ENCODE measurements at places on chromosomes 6 and 20.

- DNase-seq: no peak
Measured at GRCh38 chr6:170416959-170417606, 110.5 kb downstream of the FAM120B start.

DNA sequence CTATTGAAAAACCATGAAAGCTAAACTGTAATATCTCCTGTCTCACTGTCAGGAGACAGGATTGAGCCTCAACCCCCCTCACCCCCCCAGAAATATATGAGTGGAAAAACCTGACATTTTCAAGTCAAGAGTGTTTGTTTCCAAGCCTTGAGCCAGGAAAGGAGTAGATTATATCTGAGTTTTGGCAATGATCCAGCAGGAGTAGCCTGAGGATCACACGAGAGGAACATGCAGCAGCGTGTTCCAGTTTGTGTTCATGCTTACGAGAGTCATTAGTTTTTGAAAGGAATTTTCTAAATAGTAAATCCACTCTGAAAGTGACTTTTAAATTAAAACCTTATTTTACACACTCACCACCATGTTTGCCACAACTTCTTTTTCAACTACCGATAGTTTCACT is 15.8 kb downstream of the IL22RA2 start:
- no peak for DNase-seq

- DNase-seq: no peak
Measured at GRCh38 chr6:37696220-37696840, 1.4 kb downstream of the MDGA1 start.

- DNase-seq: no peak
Measured at GRCh38 chr6:131172222-131172621, 37.0 kb downstream of the AKAP7 start.

GRCh38 chr6:156310701-156311100 is 466.5 kb upstream of the ARID1B start:
- no peak for DNase-seq

DNA sequence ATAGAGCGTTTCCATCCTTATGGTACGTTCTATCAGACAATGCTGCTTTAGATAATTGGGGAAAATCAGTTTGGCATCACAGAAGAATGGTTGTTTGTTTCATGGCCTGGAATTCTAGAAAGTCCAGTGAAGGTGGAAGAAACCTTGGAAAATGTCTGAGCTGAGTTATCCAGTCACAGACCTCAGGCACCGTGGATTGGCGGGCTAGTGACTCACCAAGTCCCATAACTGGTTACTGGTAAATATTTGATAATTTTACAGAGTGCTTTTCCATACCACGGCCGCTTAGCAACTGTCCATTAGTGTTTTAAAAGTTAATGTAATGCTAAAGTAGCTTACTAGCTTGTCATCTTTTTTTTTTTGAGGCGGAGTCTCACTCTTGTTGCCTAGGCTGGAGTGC is 99.4 kb downstream of the SLC35B3 start:
- no peak for DNase-seq

Measured in HuH-7 (cell line).